ENCODE measurements at places on chromosomes 2 and 18.

- no peak for DNase-seq
Measured at GRCh38 chr2:105763076-105763475, 18.4 kb downstream of the NCK2 start.

GRCh38 chr2:129262934-129263333 lies 716.5 kb upstream of the RAB6C start:
- DNase-seq, result no peak

DNA sequence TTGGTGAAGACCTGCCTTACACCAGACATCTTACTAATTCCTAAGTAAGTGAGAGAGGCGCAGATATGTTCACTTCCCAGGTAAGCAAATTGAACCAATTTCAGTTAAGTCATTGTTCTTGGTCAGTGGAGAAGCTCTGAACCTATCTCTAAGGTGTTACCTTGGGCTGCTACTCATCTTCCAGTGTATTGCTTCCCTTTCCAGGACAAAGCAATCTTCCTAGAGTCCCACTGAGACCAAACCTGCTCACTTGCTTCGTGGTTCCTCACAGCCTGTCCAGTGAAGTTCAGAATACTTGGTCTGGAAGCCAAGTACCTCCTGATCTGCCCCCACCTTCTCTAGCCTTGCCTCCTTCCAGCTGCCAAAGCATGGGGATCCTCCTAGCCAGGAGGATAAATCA lies 22.5 kb upstream of the GBX2 start:
- DNase-seq, result no peak

- DNase-seq, result peak; percentile 22
Measured at GRCh38 chr2:11784747-11785610, 38.5 kb downstream of the LPIN1 start.

DNA sequence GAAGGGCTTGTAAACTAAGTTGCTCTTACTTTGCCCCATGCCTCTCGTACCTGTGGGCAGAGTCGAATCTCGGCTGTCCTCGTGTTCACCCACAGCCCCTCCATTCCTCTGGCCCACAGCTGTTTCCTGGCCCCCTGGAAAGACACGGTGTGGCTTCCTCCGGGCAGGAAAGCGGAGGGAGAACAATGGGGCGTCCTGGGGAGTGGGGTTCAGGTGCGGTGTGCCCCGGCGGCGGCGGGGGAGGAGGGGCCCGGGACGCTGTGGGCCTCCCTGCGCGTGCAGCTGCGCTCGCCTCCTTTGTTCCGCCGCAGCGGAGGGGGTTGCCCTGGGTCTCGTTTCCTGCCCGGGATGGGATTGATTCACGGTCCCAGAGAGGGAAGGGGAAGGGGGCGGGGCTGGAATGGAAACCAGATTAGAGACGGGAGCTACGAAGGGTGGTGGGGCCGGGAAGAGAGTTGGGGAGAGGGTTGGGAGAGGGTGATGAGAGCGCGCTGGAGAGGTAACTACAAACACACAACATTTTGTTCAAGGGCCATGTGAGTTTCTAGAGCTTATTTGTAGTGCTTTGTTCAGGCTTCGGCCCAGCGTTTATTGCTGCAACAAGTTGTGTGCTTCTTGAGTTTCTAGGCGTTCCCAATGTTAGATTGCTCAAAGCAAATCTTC lies 796 bp downstream of the MYO1B start:
- peak; percentile 2 for DNase-seq

DNA sequence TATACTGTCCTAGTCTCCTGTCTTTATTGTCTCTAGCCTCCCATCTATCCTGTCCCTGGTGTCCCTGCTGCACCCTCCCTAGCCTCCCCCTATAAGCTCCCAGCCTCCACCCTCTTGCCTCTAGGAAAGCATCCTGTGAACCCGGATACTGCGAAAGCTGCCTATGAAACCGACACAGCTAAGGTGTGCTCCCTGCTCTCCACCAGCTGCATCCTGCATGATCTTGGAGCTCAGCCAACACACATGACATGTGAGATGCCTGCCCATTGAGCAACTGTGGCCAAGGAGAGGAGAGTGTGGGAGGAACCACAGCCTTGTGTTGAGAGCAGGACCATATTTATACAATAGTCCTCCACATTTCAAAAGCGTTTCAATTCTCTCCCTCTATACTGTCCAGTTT lies 187.1 kb downstream of the ZBTB7C start:
- DNase-seq, result no peak

GRCh38 chr2:15243762-15244161 lies 317.4 kb downstream of the NBAS start:
- no peak for DNase-seq

DNA sequence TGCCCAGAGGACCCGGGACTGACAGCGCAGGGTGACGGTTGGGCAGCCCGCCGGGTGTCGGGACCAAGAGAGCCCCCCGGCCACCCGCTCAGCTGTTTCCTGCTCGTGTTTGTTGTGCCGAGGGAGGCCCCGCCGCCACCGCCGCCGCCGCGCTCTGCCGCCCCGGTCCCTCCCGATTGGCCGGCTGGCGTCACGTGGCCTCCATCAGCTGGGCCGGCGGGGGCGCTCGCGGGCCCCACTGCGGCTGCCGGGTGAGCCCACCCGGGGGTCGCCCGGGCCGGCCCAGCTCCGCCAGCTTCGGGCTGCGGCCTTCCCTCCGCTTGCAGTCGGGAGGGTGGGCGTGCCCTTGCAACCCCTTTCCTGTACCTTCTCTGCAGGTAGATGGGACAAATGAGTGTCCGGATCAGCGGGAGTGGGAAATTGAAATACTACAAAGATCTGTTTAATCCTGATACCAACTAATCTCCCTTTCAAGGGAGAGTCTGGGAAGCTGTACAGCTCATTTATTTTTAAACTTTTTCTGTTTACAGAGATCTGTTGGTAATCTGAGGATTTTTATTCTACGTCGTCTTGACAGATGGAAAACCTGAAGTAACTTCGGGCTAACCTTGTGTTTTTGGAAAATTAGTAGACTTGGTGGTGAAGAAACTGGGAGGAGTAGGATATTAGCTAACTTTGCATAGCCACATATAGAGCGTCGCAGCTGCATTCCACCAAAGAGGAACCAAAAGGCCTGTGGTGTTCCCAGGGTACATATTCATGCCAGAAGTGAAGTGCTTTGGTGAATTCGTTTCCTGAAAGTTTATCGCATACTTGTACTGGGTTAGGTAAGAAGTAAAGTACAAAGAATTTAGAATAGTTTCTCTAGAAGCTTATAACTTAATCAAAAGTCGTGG lies 1.2 kb downstream of the YPEL5 start:
- DNase-seq, result peak; percentile 58

GRCh38 chr18:26920644-26921043 lies 55.1 kb upstream of the AQP4 start:
- no peak for DNase-seq

DNA sequence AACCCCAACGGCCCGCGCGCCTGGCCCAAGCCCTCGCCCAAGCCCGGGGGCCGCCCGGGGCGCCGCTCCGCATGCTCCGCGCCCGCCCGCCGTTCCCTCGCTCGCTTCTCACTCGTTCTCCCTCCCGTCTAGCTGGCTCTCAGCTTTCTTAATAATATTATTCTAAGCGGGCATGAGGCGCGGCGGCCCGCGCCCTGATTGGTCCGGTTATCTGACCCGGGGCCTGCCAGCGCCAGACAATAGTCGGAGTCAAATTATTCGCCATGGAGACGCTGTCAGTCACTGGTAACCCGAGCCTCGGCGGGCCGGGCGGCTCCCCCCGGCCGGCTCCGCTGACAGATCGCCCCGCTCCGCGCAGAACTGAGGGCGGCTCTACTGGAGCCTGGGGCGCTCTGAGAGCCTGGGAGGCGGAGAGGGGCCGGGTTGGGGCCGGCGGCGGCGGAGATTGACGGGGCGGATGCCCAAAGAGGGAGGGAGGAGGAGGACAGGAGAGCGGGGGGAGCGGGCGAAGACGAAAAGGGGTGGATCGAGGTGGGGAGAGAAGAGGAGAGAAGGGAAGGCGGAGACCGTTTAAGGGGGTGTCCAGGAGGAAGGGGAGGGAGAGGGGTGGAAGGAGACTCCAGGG lies at the start of gene SIX2:
SIX2 (minus strand) TSS at position 150 of the 625 bp plus-strand sequence. CDS start 342 bp downstream, outside the sequence.
- no peak for DNase-seq

GRCh38 chr18:48191494-48191893 lies 217.7 kb downstream of the ZBTB7C start:
- no peak for DNase-seq

DNA sequence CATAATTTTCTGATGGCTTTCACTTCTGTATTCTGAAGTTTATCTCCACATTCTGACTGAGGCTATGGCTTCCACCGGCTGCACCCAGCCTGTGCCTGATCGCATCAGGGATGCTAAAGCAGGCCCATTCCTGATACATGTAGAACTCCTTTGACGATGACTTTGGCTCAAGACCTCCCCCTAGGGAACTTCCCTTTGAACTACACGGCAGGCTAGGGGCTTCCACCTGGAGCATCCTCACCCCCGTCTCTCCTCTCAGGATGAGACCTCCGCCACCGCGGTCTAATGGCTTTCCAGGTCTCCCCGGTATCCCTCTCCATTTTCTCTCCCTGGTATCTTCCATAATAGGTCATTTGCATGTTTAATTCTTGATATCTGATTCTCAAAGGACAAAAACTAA lies 214.9 kb upstream of the CHST9 start:
- DNase-seq, result no peak

GRCh38 chr2:200603972-200604371 lies 18.2 kb downstream of the AOX1 start:
- no peak for DNase-seq

- DNase-seq, result no peak
Measured at GRCh38 chr18:9596226-9596625, 18.1 kb downstream of the PPP4R1 start.

- no peak for DNase-seq
Measured at GRCh38 chr18:32937597-32937996, 164.8 kb upstream of the KLHL14 start.

DNA sequence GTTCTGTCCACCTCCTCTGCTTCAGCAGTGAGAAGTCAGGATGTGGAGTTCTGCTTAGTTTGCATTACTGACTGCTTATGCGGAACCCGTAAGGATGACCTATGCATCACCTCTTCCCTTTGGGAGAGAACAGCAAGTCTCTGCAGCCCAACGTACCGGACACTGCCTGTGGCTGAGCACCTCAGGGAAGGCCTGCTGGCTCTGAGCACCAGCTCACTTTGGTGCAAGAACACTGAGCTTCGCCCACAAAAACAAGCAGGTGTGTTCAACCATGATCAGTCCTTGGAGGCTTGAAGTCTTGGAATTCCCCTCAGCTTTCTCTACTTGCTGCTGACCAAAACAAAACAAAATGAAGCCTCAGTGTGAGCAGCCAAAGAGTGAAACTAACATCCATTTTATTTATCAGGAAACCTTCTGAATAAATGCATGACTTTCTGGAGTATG lies 52.7 kb upstream of the NCK2 start:
- DNase-seq, result no peak

DNA sequence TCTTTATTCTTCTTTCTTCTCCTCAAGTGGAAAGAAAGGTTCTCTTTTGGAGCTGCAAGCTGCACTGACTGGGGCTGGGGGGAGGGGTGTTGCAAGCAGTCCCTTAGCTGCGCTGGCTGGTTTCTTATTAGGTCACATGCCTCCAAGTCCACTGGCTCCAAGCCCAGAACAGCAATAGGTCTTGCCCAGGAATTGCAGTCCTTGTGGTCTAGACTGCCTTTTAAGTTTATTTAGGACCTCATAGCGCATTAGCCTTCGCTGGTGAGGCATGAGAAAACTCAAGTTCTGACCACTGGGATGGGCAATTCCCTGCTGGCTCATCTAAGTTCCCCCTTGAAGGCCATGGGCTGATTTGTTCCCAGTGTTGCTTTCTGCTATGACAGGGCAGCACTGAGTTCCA lies 138.6 kb upstream of the SCN7A start:
- DNase-seq, result no peak

- DNase-seq, result no peak
Measured at GRCh38 chr2:38626326-38627035, 23.8 kb upstream of the HNRNPLL start.

DNA sequence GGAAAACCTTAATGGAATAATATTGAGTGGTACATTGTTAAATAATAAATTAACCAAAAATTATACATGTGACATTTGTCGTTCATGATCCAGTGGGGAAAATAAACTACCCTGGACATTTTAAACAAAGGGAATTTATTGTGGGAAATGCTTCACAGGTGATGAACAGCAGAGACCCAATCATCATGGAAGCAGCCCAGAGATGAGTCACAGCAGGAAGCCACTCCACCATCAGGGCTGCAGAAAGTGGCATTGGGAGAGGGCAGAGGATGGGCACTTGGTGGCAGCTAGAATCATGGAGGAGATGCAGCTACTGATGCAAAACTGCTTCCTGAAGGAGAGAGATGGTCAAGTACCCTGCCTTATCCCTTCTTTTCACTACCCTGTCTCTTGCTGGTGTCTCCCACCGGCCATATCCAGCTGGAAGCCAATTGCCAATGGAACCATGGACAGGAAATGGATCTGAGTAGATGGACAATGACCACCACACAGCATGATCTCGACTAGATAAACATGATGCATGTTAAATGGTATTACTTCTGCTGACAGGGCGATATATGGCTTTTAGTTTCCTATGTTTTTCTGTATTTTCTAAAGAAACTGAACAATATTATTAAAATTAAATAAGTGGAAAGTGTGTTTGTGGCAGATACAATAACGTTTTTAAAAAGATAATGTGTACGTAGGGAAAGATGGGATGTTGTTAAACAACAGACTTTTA lies 139.8 kb downstream of the RPIA start:
- DNase-seq, result no peak

DNA sequence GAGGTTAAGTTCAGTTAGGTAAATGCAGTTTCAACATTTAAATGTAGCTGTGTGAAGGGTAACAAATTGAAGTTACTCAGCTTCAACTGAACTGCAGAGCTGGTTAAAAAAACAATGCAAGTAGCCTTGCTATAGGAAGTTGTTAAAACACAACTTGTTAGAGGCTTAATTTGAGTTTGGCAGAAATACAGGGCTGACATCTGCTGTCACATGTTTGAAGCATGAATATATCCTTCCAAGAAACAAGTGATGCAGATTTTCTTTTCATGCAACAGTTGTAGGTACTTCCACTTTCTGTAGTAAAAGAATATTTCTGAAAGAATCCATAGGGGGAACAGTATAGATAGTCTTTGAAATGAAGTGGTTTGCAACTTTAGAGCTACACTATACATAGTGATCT lies 208.7 kb upstream of the RASGRP3 start:
- DNase-seq, result no peak

DNA sequence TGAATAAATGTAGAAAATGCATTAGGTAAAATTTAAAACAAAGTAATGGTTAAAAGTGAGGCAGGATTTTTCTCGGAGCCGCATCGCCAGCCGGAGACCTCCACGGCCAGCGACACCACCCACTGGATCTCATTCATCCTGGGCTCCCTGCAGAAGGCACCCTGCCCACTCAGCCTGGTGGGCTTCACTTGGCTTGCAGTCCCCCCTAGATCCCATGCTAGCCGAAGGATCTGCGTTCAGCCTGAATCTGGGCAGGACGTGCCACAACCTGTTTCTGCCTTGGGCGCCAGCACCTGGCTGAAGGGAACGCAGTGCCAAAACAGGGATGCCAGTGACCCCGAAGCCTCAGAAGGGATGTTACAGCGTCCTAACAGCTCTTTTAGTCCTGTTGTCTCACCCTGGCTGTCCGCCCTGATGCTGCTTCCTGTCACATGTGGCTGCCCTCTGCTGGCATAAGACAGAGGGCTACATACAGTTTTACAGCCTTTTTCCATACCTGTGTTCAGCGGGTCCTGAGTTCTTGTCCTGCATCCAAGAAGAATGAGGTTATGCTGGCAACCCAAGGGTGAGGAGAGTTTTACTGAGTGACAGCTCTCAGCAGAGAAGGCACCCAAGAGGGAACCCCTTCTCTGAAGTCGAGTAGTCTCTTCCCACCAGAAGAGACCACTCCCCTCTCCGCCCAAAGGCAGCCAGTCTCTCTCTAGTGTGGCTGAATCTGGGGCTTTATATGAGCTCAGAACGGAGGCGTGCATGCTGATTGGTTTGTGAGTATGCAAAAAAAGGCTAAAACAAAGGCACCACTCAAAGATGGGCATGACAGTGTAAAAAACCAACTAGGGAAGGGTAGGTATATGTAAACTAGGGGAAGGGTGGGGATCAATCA lies 173.1 kb upstream of the GYPC start:
- DNase-seq, result no peak

All from activated CD4-positive, alpha-beta T cell treated with anti-CD3 and anti-CD28 coated beads, Interleukin-2, amount 50 U/mL, for 24 hours (primary cell).